ENCODE measurements at places on chromosomes 2 and 18.
A peak's percentile ranks its signal among the peaks of the same experiment; 100 is the strongest.

GRCh38 chr18:56196495-56197225 lies 441.7 kb downstream of the TXNL1 start:
- H3K27ac ChIP-seq: no peak overlapping the region
- H3K4me1 ChIP-seq: peaks cover 35% of the 10 kb centered on the region
- H3K4me3 ChIP-seq: no peak overlapping the region
- DNase-seq: no peak
- H3K36me3 ChIP-seq: no peaks in the 10 kb centered on the region

- H3K27me3 ChIP-seq: peaks cover 36% of the 10 kb centered on the region
- no peaks in the 10 kb centered on the region for H3K4me1 ChIP-seq
- DNase-seq: no peak
- H3K27ac ChIP-seq: no peak overlapping the region
Observed at GRCh38 chr2:175366815-175367214, 185.3 kb upstream of the ATP5MC3 start.

GRCh38 chr2:65691816-65692215 lies 259.4 kb upstream of the SPRED2 start:
- no peak overlapping the region for H3K27ac ChIP-seq
- H3K4me3 ChIP-seq: no peak overlapping the region
- no peaks in the 10 kb centered on the region for H3K4me1 ChIP-seq
- peaks cover 26% of the 10 kb centered on the region for H3K27me3 ChIP-seq

DNA sequence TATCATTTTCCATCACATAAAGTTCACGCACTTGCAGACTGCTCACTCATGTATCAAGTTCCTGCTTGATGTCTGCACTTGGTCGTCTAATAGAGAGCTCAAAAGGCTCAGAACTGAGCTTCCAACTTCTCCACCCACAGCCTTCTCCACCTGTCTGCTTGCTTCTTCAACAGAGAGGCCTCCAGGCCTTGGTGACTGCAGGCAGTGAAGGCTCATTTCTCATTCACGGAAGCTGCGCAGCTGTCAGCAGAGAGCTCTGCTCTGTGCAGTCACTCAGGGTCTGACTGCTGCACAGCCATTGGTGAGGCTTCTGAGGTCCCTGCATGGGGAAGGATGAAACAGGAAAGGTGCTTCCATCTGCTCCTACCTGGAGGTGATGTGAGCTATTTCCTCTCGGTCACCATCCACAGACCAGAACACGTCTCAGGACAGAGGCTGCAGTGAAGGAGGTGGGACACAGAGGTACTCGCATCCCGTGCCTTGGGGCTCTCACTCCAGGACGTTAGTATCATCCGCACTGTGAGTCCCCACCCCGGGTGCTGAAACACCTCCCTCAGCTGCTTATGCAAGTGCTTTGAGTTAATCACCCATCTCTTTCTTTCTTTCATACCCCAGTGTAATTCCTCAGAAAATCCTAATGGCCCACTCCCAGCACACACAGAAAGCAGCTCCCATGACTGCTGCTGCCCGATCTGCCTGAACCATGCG lies 126.2 kb downstream of the TMEM18 start:
- no peak for DNase-seq
- H3K27ac ChIP-seq: no peak overlapping the region
- no peak overlapping the region for H3K4me3 ChIP-seq
- H3K36me3 ChIP-seq: no peaks in the 10 kb centered on the region
- H3K4me1 ChIP-seq: peaks cover 20% of the 10 kb centered on the region

- no peak overlapping the region for H3K27ac ChIP-seq
- H3K27me3 ChIP-seq: no peaks in the 10 kb centered on the region
- H3K36me3 ChIP-seq: peaks cover 33% of the 10 kb centered on the region
- peak overlapping the region; percentile 40 for H3K4me3 ChIP-seq
- no peak for DNase-seq
Observed at GRCh38 chr2:11784747-11785610, 38.5 kb downstream of the LPIN1 start.

DNA sequence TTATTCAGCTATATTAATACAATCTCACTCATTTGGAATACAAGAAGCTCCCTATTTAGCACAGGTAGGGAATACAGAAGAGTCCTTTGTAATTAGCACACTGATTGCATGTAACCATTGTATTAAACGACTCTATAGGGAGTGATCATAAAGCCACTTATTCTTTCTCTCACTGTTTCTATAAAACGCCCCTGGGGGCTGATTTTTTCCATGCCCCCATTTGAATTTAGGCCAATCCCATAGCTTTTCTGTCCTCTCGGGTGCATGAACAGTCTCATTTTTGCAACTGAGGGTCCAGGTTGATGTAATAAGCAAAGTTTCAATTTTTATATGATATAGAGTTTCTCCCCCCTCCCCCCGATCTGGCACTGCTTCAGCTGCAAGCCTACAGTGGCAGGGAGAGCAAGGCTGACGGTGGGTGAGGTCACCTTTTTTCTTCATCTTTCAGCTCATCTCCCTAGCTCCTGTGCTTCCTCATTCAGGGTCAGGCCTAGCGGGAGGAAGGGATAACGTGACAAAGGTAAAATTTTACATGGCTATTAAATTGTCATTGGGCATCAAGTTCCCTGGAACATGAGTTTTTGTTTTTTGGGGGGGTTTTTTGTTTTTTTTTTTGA lies 45.7 kb downstream of the GAD1 start:
- peaks cover 14% of the 10 kb centered on the region for H3K27me3 ChIP-seq
- no peak for DNase-seq
- no peak overlapping the region for H3K4me3 ChIP-seq
- no peak overlapping the region for H3K27ac ChIP-seq

DNA sequence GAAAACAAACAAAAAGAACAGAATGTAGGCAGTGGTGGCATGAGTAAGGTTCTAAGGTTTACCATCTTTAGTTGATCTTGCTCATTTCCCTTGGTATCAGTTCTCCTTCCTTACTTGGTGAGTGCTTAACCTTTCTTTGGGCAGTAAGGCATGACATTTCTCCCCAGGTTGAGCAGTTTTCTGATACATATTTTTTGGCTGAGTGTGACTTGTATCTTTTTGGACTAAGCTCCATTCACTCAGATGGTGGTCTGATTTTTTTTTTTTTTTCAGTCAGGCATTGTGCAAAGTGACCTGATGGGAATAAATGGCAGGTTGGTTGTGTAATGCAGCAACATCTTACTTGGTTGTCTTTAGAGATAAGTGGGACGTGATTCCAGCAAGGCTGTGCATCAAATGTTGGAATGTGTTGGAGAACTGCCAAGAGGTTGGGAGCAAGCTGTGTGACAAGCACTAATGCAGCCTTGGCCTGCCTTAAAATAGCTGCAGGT lies 15.1 kb downstream of the SPTBN1 start:
- no peaks in the 10 kb centered on the region for H3K27me3 ChIP-seq
- H3K4me1 ChIP-seq: peaks cover 85% of the 10 kb centered on the region
- no peak overlapping the region for H3K4me3 ChIP-seq
- DNase-seq: no peak
- no peaks in the 10 kb centered on the region for H3K36me3 ChIP-seq
- H3K27ac ChIP-seq: peak overlapping the region; percentile 87

- peaks cover 94% of the 10 kb centered on the region for H3K4me1 ChIP-seq
- H3K27ac ChIP-seq: peak overlapping the region; percentile 94
- no peaks in the 10 kb centered on the region for H3K27me3 ChIP-seq
- peak overlapping the region; percentile 38 for H3K4me3 ChIP-seq
- DNase-seq: no peak
Observed at GRCh38 chr2:73089270-73090030, 17.9 kb upstream of the SFXN5 start.

GRCh38 chr2:108594132-108594981 lies 60.1 kb downstream of the LIMS1 start:
- peaks cover 85% of the 10 kb centered on the region for H3K4me1 ChIP-seq
- no peak for DNase-seq
- H3K4me3 ChIP-seq: peak overlapping the region; percentile 39
- H3K27ac ChIP-seq: peak overlapping the region; percentile 99
- H3K27me3 ChIP-seq: no peaks in the 10 kb centered on the region

- DNase-seq: no peak
- no peak overlapping the region for H3K27ac ChIP-seq
- no peak overlapping the region for H3K4me3 ChIP-seq
- no peaks in the 10 kb centered on the region for H3K27me3 ChIP-seq
Observed at GRCh38 chr2:164746713-164747112, 94.9 kb downstream of the COBLL1 start.

DNA sequence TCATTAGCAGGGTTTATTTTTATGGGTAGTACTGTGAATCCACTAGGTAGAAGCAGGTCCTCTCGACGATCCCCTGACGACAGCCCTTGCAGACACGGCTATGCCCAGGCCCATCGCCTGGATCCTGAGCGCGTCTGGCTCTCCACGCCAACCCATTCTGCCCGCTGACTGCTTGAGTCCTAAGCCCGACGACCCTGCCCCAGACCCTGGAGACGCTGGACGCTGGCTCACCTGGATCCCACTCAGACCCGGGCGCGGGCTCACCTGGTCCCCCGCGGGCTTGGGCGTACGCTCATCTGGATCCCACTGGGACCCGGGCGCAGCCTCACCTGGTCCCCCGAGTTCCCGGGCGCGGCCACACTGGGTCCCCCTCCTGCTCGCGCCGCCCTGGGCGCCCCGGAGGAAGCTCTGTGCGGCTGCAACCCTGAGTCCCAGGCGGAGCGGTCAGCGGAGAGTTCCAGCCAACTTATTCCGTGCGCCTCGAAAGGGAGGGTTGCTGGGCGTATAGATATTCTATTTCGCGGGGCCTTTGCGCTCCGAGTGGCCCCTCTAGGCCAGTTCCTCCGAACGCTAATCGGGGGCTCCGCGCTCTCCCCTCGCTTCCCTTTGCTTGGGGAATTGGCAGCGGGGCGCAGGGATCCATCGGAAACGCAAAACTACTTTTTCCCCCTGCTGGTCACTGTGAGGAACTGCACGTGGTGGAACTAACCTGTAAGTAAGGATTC lies 22.4 kb upstream of the RMP24 start:
- H3K27ac ChIP-seq: no peak overlapping the region
- H3K36me3 ChIP-seq: peaks cover 1% of the 10 kb centered on the region
- DNase-seq: peak; percentile 79
- H3K27me3 ChIP-seq: peaks cover 10% of the 10 kb centered on the region
- peak overlapping the region; percentile 84 for H3K4me3 ChIP-seq

- no peaks in the 10 kb centered on the region for H3K27me3 ChIP-seq
- no peak overlapping the region for H3K4me3 ChIP-seq
- H3K27ac ChIP-seq: no peak overlapping the region
- H3K4me1 ChIP-seq: peaks cover 38% of the 10 kb centered on the region
- no peaks in the 10 kb centered on the region for H3K36me3 ChIP-seq
- DNase-seq: no peak
Observed at GRCh38 chr2:167136879-167137596, 248.8 kb downstream of the XIRP2 start.

DNA sequence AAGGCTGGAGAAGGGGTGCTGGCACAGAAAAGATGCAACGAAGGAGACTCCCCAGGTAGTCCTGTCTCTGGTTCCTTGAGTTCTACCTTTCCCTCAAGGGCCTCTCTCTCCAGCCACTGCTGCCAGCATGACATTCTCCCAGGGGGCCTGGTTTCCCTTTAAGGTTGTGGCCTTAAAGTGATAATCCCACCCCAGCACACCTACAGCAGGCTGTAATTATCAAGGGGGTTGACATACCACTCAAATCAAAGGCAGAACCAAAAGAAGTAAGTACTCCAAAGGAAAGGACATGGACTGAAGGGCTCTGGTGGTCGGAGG lies 127.4 kb upstream of the MSH6 start:
- DNase-seq: no peak
- peaks cover 6% of the 10 kb centered on the region for H3K27me3 ChIP-seq
- no peaks in the 10 kb centered on the region for H3K36me3 ChIP-seq
- H3K27ac ChIP-seq: no peak overlapping the region
- no peak overlapping the region for H3K4me3 ChIP-seq
